ENCODE measurements at places on chromosomes 5 and 9.

- DNase-seq: no peak
Observed at GRCh38 chr5:14081791-14082190, 61.4 kb upstream of the TRIO start.

DNA sequence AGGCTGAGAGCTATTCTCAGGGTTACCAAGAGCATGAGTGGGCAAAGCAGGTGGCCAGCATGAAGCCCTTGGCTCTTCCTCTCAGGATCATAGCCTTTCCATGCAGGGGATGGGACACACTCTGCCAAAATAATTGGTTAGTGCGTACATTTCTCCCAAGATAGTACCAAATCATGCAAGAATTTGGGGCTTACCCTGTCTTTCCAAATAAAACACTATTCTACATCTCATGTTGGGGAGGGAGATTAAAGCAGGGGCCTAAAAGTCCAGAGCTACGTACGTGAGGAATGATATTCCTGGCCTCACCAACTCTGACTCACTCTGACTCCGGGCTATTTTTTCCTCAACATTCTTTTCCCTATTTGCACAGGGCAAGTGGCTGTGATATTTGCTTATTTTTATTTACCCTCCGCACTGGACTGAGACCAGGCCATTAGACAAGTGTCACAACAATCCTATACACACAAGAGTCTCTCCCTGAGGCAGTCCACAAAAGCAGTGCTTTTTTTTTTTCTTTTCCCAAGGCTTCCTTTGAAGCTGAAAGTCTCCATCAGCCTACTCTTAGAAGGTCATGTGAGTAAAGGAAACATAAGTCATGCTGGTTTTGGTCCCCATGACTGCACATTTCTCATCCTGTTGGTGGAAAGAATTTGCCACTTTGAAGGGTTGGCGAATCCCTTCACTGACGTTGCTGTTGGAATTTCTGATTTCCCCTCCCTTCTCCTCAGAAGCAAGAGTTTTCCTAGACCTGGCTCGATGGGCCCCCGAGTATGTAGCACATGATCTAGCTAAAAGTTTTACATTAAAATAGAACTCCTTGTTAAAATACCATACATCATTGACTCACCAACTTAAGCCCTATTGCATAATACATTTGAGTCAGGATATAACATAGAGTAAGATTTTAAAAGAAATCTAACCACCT, 40.0 kb downstream of the TMEM252 start:
- DNase-seq: no peak

DNA sequence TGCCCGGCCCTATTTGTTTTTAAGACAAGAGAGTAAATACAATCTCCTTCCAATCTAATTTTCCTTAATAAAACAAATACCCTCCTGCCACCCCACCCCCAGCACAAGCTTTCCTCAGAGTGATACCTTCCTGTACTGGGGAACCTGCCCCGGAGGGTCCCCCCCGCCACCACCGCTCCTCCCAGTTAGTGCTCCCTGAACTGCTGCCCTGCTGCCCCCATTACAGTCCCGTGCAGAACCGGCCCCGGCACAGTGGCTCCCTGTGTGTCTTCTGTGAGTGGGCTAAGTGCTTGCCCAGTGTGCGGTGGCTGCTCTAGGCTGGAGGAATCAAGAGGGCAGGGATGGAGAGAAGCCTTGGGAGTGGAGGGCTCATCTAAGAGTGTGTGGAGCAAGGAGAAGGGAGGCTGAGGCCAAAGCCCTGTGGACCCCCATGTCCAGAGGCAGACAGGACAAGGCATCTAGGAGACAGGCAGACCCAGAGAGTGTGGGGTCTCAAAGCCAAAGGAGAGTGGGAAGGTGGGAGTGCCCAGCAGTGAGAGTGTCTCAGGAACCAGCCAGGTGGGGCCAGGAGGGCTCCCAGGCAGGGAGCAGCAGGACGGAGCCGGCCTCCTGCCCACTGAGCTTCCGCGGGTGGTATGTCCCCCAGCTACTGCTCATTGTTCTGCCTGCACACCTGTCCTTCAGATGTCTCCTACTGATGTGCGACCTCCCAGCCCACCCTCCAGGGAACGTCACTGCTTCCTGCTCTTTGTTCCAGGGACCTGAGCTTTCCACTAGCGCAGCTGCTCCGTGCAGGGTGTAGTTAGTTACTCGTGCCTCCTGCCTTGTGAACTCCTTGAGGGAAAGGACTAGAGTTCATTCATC, 129.0 kb downstream of the DAB2IP start:
- no peak for DNase-seq

DNA sequence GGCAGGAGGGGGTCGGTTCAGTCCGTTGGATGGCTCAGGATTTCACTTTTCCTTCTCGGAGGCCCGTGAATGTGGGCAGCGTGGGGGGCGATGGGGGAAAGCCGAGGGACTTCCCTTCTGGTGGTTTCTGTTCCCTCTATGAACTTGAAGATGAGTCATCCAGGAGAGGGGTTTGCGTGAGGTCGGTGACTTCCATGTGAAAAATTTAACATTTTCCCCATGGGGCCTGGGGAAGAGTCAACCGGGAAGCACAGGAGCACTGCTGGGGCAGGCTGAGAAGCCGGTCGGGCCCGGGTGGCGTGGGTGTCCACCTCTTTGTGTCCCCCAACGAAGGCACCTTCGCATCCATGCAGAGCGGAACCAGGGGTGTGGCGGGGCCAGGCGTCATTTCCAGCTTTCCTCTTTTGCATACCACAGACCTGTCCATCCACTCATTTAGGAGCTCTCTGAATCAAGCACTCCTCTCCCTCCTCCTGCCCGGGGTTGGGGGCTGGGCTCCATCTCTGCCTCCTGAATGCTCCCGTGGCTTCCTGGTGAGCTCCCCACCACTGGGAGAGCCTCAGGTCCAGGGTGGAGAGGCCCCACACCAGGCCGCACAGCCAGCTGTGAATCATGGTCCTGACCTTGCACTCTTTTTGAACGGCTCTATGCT, 68.4 kb downstream of the ANKRD33B start:
- no peak for DNase-seq

- DNase-seq: no peak
Observed at GRCh38 chr5:181166812-181167733, 19.7 kb downstream of the OR2V2 start.

DNA sequence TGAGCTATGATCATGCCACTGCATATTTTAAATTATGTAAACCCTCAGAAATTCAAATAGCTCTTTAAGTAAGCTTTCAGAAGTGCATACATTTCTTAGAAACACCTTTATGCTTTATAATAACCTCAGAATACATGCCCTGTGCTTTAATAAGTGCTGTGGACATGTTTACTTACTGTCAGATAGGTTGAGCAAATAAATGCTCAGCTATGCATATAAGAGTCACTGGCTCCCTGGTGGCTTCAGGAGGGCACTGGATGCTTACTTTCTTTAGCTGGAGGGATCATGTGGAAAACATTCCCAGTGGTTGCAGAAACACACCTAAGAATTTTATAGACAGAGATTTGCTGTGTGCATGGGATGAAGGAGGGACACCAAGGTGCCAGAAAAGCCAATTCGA, 74.4 kb downstream of the PDE6A start:
- DNase-seq: no peak

- no peak for DNase-seq
Observed at GRCh38 chr9:128123451-128124080, 4.0 kb downstream of the PTGES2 start.

All from CD4-positive, CD25-positive, alpha-beta regulatory T cell (primary cell).